ENCODE measurements at places on chromosomes 5 and 9. TPM values are rescaled to one million over a fixed set of nuclear protein-coding genes. Genes with fewer than 3 reads are reported as not detected.

GRCh38 chr9:133116346-133117231 is 4.5 kb downstream of the RALGDS start:
- no peak for ATAC-seq

DNA sequence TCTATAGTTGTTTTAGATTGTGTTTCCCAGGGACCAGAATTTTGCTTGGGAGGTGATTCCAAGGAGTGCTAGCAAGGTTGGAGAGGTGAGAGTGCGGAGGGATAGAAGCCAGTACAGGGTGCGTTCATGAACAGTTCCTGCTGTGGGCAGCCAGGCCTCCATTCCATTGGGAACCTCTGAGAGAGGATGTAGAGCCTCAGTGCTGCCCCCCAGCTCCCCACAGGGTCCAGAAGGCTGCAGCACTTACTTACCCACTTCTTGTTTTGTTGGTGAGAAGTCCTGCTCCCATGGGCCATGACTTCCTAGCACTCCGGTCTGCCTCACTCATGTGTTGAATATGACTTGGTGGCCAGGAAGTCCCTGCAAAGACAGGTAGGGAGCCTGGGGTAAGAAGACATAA is 128.2 kb upstream of the GAS1 start:
- no peak for ATAC-seq

DNA sequence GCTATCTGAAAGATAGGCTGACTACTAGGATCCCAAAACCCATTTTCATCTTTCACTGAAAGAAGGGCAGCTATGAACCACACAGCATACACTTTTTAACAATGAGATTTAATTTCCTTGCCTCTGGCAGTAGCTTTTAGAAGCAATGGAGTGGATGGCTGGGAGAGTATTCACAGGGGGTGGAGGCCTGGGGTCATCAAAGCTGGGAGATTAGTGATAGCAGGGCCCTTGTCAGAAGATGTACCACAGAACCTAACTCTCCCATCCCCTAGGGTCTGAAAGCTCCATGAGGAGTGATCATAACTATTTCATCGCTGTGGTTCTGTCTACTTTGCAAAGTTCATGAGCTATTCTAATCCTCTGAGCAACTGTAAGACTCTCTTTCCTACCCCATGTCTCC is 332.2 kb downstream of the PRELID2 start:
- no peak for ATAC-seq

GRCh38 chr5:37844009-37844408 is 4.2 kb upstream of the GDNF start:
- no peak for ATAC-seq

DNA sequence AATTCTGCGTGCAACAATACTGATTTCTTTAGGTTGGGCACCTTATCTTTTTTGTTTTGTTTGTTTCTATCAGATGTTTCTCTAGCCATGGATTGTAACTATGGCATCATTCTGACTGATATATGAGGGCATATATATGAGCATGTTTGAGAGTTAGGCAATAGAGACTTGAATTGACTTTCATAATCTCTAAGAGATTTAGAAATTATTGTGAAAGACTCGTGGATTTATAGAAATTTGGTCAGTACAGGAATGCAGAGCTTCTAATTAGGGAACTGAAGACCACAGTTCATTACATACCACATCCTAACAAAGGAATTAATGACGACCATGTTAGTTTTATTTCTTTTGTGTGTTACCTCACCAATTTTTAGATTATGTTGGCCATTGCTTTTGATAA is 546.0 kb upstream of the GRAMD2B start:
- ATAC-seq, result no peak

DNA sequence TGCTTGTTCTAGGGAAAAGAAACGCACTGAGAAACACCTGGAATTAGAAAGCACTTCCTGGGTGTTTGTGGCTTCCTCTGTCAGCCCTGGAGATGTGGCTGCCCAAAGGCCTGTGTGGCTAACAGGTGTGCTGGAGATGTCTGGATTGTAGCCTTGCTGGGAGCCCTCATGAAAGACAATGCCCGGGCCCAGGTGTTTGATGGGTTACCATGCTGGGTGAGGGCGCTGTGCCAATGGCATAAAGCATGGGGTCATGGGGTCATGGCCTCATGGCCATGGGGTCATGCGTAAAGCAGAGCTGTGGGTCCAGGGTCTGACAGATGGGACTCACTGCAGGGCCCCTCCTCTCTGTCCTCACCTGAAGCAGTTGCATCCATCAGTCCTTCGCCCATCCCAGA is 21.6 kb downstream of the ANKRD33B start:
- ATAC-seq, result no peak

- no peak for ATAC-seq
Measured at GRCh38 chr5:99866740-99867139, 668.4 kb upstream of the FAM174A start.

DNA sequence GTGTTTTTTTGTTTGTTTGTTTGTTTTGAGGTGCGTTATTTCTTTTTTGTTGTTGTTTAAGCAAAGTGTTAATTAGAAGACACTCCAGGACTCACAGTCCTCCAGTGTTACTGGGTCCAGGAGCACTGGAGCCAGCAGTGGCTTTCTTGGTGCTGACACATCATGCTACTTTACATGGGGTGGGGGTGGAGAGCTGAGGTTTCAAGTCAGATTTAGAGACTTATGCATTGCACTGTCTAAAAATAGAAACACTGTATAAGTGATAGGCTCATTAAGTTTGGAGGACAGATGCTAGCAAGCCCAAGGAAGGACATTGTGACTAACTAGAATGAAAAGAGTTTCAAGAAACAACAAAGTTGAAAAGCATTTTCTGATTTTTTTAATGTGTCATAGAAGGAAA is 2209.2 kb downstream of the MAT2B start:
- no peak for ATAC-seq

- no peak for ATAC-seq
Measured at GRCh38 chr9:13487498-13487897, 208.0 kb upstream of the MPDZ start.

AJM1 gene
- total RNA-seq, result 1.1 TPM

DNA sequence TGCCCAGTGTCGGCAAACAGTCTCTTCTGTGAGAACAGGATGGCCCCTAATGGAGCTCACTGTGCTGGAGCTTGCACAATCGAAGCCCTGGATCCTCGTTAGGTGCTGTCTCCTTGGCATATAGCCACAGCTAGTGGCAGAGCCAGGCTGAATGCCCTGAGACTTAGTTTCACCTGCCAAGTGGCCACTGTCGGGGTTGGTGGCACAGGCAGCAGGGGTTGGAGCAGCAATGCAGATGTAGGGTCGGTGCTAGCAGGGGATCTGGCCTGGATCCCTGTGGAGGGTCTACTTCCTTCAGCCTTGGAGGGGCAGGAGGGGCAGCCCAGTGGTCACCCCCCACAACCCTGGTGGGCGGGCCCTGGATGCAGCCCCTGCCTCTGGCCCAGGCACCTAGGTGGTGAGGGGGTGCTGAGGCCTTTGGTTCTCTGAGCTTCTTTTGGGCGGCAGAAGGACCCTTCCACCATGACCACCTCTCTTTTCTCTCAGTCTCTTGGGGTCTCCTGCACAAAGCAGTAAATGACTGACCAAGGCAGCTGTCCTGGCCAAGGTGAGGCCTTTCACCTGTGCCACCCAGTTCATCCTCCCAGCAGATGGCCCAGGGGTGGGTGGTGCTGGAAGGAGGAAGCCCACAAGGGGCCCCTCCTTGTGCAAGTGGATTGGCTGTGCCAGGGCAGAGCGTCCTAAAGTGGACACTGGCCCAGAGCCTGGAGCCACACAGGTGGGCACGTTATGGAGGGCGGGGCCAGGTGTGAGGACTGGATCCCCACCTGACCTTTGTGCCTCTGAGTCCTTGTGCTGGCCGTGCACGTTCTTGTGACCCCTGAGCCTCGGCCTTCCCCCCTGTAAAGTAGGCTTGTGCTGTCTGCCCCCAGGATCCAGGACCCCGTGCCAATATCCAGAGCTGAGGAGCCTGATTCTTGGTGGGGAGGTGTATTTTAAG is 44.8 kb downstream of the PHF2 start:
- no peak for ATAC-seq

OBP2B gene
- not detected for total RNA-seq

DNA sequence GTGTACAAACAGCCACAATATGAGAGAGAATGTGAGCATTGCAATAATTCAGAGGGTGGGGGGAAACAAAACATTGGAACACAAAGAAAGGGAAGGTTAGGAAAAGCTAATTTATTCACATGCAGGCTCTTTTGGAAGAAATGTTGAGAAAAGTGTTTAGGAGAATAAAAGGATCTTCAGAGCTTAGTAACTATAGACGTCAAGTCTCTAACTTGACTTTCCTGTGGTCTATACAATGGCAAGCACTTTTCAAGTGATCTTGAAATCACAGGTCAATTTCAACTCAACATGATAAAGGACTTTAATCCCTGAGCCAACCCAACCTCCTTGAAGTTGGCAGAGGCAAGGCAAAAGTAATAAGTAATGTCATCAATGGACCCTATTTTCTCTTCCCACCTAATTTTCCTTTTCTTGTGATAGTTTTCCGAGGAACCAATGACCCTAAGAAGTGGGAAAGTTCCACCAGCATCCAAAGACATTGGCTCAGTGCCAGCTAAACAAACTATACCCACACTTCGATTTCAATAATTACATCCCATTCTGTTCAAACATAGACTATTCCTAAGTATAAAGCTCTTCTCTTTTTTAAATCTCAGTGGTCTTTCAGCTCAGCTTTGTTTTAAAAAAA is 23.7 kb downstream of the RFK start:
- no peak for ATAC-seq

- no peak for ATAC-seq
Measured at GRCh38 chr5:163642904-163643303, 137.5 kb downstream of the MAT2B start.

DNA sequence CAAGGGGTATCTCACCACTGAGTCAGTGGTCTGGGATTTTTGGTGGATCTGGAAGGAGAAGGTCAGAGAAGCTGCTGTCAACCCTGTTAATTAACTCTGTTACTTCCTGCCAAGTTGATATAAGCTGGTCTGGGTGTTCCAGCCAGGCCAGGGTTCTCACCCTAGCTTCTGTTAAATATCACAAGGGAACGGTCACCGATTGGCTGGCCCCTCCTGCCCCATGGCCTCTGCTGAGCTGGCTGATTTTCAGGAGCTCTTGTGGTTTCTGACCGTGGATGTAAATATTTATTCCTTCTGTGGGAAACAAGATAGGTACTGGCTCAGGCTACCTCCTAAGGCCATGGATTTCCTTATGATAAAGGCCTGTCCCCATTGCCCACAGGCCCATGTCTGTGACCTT is 1.0 kb downstream of the ADAMTS13 start:
- no peak for ATAC-seq

GRCh38 chr5:17114233-17114632 is 103.2 kb upstream of the BASP1 start:
- ATAC-seq, result peak; percentile 53

- ATAC-seq, result no peak
Measured at GRCh38 chr5:147901599-147902039, 4.7 kb downstream of the C5orf46 start.

PLAC8L1 gene
- 0.52 TPM for total RNA-seq

DNA sequence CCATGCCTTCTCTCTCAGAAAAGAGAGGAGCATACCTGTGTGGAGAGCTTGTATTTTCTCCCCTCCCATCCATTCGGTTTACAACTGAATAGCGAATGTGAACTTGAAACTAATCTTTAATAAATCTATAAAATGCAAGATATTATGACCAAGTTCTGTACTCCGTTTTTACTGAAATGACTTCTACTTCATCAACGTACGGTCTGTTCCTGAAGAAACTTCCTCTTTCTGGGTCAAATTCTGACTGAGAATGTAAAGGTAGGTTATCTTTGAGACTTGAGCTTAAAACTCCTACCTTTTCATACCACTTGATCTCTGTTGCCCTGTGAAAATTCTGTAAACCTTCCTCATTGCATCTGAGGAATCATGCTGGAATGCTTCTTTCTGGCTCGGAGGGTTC is 4.2 kb upstream of the CTNNAL1 start:
- ATAC-seq, result no peak

NR5A1 gene
- total RNA-seq, result not detected

ADRB2 gene
- total RNA-seq, result 2.8 TPM

- peak; percentile 73 for ATAC-seq
Measured at GRCh38 chr9:131393622-131394463, at the start of gene PRRC2B. TSS of gene PRRC2B (plus strand) at chr9:131394086. CDS start at chr9:131430145, 36,059 bp downstream.

DNA sequence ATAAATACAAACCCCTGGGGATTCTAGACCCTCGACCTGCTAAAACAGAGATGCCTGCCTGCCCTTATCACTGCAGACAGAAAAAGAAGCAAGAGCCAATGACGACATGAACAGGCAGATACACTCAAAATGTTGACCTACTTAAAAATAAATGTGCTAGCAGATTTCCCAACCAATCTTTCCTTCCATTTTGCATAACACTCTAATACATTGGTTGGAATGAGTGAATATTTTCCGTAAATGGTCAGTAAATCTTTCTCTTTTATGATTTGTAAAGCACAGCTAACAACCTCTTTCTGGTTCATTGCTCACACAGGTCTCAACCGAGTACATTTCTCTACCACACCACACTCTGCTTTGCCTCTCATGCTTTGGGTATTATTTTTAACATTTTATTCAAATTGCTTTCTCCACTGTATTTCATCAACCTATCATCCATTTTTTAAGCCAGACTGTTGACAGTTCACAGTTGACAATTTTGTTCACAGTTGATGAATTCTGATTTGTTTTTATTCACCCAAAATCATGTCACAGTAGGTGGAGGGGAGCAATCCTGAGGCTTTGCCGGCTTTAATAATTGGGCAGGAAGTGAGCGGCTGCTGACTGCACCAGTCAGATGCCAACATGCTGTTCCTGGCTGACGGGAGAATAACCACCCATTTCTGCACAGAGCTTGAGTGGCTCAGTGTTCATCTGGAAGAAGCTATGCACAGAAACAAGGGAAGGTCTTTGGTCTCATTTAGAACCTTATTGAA is 426.6 kb downstream of the SPOCK1 start:
- ATAC-seq, result no peak

PCDHGA7 gene
- total RNA-seq, result 1.6 TPM

CYLC2 gene
- total RNA-seq, result not detected

DNA sequence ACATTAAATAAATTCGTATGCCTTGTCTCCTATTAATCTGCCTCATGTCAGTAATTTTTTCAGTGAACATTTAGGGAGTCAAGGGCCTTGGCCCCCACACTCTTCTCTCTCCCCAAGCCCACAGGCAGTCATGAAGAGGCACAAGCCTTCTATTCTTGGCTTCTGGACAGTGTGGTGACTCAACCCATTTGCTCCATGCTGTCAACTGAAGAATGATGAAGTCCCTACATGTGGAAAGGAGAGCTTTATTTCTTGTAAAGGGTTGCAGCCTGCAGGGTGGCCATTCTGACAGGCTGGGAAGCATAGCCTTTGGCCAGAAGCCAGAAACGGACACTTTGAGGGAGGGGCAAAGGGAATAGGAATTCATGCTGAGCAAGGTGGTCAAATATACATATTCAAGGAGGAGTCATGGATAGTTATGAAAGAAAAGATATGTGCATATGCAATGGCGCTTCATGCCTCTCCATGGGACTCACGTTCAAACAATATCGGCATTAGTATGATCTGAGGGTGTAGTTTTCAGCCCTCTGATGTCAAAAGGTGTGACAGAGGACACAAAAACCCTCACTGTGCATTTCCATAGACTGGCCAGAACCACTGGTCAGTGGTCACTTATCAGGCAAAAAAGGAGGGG is 31.3 kb downstream of the ANKRA2 start:
- ATAC-seq, result no peak
